ENCODE measurements at places on chromosomes 4 and X.

GRCh38 chr4:123478859-123479345 is 82.3 kb downstream of the SPRY1 start:
- DNase-seq, result no peak

GRCh38 chr4:23392860-23393458 is 496.9 kb downstream of the PPARGC1A start:
- DNase-seq, result no peak

DNA sequence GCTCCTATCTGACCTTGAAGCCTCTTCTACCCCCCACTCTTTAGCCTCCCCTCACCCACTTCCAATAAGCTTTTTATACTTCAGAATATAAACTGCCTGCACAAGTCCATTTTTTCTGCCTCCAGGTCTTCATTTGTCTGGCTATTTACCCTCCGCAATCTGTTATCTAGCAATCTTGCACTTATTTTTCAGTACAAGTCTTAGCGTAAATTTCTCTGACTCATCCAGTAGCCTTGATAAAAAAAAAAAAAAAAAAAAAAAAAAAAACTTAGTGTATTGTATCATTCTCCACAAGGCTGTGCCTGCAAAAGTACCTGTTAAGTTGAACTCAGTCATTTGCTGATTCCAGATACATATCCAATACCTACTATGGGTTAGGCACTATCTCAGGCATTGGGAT is 219.5 kb upstream of the DKK2 start:
- DNase-seq, result no peak

GRCh38 chr4:9765091-9765490 is 16.3 kb upstream of the DRD5 start:
- no peak for DNase-seq

DNA sequence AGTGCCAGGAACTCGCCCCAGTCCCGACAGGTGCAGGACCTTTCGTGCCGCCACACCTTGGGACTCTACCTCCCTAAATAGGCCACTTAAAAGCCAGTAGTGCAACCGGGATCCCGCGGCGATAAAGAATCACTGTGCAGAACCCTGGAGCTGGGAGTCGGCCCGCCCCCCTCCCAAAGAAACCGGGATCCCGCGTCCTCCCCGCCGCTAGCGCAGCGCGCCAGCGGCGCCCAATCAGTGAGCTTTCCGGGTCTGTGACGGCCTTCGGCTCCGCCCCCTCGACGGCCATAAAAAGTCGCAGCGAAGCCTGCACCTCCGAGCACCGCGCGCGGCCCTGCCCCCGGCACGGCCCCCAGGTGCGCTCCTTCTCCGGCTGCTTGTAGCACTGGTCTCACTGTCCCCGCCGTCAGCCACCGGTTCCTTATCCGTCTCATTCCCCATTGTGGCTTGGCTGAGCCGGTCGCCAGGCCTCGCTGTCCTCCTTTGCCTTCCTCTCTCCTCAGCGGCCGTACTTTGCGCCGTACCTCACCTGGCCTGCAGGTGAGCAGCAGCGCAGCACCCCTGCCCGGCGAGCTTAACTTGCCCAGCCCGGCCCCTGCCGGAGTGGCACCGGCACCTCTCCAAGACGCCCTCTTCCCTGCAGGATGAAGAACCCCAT is at the start of gene LRAT:
Gene LRAT, plus strand, starts transcription at position 318 of the 658 bp plus-strand sequence. Its CDS starts 327 bp downstream, at position 645.
- no peak for DNase-seq

DNA sequence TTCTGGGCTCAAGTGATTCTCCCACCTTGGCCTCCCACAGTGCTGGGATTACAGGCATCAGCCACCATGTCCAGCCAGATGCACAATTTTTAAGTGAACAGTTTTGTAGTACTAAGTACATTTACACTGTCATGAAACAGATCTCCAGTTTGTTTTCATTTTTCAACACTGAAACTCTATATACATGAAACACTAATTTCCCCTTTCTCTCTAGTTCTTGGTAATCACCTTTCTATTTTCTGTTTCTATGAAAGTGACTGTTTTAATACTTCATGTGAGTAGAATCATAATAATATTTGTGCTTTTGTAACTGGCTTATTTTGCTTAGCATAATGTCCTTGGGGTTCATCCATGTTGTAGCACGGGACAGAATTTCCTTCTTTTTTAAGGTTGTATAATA is 237.4 kb downstream of the CAMK2D start:
- no peak for DNase-seq

GRCh38 chrX:20567108-20567507 is 300.4 kb upstream of the RPS6KA3 start:
- no peak for DNase-seq

DNA sequence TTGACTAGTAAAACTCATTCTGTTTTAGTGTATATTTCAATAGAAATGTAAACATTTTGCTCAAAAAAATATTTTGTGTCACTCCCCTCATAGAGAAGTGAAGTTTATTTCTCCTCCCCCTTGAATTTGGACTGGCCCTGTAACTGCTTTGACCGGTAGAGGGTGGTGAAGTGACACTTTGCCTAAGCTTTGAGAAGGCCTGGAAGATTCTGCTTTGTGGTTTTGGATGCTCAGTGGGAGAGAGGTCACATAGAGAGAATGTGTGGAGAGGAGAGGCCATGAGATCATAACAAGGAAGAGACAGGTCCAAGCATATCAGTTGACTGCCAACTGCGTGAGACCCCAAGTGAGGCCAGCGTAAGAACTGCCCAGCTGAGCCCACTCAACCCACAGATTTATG is 19.1 kb upstream of the ARX start:
- DNase-seq, result no peak

GRCh38 chr4:142091691-142092182 is 455.4 kb downstream of the IL15 start:
- DNase-seq, result peak; percentile 79

DNA sequence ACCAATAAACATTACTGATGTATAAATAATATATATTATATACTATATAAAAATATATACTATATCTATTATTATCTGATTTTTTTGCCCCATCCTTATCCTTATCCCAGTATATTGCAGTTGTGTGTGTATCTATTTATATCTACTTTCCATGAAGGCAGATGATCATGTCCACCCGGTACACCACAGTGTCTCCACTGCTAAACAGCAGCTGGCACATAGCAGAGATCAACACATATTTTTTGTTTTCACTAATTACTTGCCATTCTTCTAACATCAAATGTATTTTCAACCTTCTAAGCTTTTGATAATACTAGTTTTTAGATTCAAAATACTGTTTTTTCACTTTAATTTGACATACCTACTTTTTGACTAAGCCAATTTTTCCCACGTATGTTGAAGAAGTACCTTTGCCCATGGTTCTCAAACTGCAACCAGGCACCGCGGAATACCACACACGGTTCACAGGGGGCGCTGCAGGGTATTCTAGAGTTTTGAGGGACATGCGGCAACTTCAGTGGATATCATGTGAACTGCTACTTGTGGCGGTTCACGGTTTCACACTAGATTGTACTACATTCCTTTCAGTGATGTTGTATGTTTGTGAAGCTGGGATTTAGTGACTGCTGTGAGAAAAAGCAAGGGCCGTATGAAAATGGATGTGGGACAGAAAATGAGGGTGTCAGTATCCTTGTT is 182.5 kb upstream of the NPY2R start:
- peak; percentile 24 for DNase-seq

DNA sequence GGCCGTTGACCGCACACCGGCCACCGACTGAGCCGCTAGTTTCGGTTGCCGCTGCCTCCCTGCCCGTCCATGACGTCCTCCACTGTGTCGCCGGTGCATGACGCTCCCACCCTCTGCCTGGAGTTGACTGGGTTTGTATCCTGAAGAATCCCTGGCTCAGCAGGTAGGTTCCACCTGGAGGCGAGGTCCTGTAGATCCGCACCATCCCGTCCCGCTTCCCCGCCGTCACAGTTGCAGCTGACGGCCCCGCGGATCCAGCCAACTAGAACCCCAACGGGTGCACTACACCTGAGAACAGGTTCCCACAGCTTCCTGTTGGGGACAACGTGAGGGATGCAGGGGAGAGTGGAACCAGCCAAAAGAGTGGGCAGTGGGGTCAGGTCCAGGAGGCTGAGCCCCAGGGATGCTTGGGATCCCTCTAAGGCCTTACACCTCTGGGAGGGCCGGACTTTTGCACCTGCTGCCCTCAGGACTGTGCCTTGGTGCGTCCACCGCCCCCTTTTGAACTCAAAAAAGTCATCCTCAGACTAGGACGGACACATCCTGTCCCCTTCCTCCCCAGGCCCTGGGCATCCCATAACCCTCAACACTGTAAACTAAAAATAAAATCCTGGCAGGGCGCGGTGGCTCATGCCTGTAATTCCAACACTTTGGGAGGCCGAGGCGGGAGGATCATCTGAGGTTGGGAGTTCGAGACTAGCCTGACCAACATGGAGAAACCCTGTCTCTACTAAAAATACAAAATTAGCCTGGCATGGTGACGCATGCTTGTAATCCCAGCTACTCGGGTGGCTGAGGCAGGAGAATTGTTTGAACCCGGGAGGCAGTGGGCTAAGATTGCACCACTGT is 1.1 kb upstream of the SLBP start:
- no peak for DNase-seq

DNA sequence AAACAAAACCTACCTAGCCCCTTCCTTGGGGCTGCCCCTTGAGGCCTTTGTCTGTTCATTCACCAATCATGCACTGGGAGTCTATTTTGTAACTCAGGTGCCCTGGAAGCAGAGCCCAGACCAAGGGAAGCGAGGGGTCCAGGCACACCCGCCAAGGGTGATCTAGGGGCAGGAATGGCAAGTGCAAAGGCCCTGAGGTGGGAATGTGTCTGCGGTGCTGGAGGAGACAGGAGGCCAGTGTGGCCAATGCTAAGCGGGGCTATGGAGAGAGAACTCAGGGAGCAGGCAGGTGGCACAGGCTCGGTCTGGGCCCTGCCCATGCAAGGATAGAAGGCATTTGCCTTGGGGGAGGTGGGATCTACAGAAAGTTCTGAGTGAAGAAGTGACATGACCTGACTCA is 3.5 kb upstream of the SH3BP2 start:
- no peak for DNase-seq

- DNase-seq, result peak; percentile 88
Measured at GRCh38 chr4:111398906-111399330, 746.3 kb upstream of the FAM241A start.

DNA sequence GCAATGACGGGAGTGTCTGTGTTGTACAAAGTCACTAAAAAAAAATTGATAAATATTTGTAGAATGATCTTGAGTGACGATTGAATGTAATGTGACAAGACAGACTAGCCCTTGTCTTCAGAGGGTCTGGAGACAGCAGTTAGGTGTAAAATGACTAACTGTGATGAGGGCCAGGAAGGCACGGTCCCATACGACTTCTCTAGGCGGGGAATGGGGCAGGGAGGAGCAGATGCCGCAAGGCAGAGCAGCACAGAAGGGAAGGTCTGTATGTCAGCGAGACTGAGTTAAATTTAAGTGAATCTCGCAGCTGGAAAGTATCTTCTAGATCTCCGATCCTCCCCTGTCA is 405 bp downstream of the CENPE start:
- no peak for DNase-seq

- no peak for DNase-seq
Measured at GRCh38 chrX:19727887-19728648, 159.3 kb downstream of the SH3KBP1 start.

DNA sequence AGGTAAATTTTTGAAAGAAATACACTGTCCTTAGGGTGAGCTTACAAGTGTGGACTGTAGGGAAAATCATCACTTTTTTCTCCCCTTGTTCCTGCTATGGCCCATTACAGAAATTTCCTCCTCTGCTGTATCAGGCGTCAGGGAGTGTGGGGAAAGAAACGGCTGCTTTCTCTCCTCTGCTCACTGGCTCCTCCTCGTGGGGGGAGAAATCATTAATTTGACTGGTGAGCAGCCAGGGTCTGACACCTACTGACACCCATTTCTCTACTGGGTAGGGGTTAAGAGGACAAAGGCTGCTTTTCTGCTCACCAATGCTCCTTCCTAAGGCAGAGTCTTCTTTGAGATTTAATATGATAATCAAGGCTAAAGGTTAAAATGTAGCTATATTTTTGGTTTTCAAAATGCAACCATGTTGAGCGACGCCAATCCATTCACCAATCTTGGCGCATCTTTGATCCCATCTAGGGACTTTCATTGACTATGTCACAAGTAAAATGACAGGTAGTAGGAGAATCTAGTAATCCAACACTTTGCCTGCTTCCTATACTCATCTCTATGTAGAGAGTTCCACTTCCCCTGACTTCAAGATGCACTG is 25.1 kb downstream of the SETD7 start:
- DNase-seq, result peak; percentile 51

DNA sequence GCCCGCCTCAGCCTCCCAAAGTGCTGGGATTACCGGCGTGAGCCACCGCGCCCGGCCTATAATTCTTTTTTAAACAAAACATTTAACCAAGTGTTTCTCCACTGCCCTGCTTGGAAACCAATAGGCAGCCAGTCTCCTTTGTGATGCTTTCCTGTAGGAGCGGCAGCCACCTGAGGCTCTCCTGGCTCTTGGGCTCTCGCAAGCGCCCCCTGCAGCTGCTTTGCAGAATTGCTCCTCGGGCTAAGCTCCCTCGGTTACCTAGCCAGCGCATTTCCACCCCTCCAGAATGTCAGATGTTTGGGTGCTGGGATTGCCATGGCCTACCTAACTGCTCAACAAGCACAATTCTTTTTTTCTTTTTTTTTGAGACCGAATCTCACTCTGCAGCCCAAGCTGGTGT is 7.7 kb downstream of the S100P start:
- no peak for DNase-seq

- DNase-seq, result no peak
Measured at GRCh38 chr4:26298198-26298947, 22.4 kb upstream of the RBPJ start.

GRCh38 chr4:78137532-78137931 is 80.4 kb downstream of the FRAS1 start:
- DNase-seq, result no peak

- no peak for DNase-seq
Measured at GRCh38 chrX:8049827-8050226, 121.2 kb downstream of the VCX2 start.

GRCh38 chrX:34764852-34765361 is 107.8 kb upstream of the TMEM47 start:
- no peak for DNase-seq

DNA sequence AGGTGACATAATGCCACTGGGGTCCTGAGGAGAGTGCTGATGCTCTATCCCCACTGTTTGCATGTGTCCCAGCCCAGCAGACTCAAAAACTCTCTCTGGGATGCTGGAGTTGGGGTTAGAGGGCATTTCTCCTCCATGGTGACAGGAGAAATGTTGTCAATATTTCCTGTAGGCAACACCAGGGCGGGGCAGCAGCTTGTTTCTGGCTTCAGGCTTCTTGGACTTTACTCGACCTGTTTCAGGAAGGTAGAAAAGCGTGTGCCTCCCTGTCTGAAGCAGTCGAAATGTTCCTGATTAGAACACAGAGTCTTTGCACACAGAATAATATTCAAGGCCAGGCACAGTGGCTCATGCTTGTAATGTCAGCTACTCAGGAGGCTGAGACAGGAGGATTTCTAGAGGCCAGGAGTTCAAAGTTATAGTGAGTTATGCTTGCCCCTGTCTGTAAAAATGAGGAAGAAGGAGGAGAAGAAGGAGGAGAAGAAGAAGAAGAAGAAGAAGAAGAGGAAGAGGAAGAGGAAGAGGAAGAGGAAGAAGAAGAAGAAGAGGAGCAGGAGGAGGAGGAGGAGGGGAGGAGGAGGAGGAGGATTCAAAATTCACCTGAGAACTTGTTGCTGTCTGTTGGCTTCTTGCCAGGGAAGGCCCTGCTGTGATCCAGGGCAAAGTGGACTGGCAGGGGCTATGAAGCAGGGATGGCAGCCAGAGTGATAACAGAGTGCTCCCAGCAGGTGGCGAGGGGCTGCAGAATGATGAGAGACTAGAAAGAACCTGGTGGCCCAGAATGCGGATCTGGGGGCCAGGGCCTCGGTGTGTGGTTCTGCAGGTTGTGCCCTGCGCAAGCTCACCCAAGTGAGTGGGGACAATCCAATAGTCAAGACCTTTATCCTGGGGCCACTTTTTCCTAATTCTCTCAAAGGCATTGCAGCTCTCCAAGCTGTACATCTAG is 82.9 kb downstream of the RTL5 start:
- DNase-seq, result no peak

- DNase-seq, result no peak
Measured at GRCh38 chr4:170090352-170091052, 746 bp upstream of the AADAT start.

Data from NCI-H446 (cell line).